ENCODE measurements at places on chromosomes 5 and 9.

GRCh38 chr9:92504881-92505280 lies 22.6 kb upstream of the ASPN start:
- no peak for DNase-seq

DNA sequence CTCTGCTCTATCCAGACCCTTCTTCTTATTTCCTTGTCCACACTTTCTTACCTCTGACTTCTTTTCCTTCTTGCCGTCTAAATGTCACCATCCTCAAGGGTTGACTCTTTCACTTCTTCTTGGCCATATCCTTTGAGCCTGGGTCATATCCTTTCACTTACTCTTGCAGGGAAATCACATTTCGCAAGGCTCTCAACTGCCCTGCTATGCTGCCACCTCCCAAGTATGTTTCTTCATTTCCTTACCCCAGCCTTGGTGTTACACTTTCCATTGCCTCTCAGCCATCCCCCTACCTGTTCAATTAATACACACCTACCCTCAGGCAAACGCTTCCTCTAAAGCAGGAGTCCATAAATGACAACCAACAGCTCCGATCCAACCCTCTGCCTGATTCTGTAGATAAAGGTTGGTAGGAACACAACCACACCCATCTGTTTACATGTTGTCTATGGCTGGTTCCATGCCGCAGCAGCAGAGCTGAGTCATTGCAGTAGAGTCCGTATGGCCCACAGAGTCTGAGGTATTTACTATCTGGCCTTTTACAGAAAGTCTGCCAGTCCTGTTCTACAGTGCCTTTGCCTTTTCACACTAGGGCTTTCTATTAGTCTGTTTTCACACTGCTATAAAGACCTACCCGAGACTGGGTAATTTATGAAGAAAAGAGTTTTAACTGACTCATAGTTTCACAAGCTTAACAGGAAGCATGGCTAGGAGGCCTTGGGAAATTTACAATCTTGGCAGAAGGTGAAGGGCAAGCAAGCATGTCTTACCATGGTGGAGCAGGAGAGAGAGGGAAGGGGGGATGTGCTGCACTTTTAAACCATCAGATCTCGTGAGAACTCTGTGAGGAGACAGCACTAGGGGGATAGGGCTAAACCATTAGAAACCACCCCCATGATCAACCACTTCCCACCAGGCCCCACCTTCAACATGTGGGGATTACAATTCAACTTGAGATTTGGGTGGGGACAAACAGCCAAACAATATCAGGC lies 97.9 kb downstream of the SV2C start:
- DNase-seq, result no peak

GRCh38 chr9:137160716-137161557 lies 8.9 kb downstream of the LRRC26 start:
- DNase-seq, result no peak

DNA sequence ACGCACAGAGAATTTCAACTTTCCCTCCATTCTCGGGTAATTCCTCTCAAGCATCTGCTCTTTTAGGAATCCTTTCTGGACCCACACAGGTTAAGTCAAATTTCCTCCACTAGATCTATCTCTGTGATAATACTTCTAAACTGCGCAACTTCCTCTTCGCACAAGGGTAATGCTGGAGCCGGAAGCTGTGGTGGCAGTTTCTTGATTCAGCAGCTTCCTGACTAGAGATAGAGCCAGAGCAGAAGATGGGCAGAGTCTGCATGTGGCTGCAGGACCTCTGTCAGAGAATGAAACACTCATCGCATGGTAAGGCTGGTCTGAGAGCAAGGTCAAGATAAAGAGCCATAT lies 11.1 kb upstream of the CDC42SE2 start:
- no peak for DNase-seq

DNA sequence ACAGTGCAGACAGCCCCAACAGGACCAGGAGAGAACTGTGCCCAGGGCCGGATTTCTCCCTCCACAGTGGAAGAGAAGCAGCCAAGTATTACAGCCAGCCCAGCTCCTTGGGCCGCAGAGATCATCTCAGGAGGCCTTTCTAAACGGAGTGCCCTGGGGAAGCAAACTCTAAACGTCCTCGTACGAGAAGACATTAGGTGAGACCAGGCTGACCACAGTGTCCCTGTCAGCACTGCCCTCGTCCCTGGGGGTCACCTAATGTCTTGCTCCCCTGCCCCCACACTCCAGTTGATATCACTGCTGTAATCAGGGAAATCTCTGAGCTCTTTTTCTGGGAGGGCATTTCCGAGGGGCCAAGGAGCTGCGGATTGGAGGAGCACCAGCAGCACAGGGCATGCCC lies 6.5 kb downstream of the QRFP start:
- no peak for DNase-seq

DNA sequence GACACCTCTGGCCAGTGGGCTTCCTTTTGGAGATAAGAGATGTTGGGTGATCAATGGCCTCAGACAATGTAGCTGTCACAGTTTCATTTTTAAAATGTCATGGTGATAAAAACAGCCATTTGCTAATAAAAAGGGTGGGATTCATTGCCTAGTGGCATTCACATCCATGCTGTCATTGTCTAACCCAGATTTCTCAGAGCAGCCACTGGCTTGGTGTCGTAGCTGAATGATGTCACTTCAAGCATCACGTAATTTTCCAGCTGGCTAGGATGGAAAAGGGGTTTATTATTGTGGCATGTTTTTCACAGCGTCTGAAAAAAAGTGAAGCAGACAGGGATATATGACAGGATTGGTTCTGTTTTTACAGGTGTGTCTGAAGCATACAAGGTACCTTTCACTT lies 184.7 kb downstream of the AOPEP start:
- no peak for DNase-seq

- no peak for DNase-seq
Observed at GRCh38 chr9:127572961-127573721, 38.9 kb upstream of the STXBP1 start.

- no peak for DNase-seq
Observed at GRCh38 chr9:124940521-124940893, 376 bp downstream of the GOLGA1 start.

DNA sequence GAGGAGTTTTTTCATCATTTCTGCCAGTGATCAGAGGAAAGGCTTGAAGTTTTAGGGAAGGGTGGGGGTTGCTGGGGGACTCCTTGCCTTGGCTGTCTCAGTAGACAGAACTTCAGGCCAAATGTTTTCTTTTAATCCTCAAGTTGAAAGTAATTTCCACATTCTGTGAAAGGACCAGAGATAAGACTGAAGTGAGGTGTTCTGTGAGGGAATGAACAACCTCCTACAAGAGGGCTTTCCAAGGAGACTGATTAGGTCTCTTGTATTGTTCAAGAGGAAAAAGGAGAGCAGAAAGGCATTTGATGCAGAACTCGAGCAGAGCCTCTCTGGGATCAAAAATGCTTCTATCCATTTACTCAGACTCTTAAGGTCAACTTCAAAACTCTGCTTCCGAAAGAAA lies 282.1 kb upstream of the ATP10B start:
- DNase-seq, result no peak

DNA sequence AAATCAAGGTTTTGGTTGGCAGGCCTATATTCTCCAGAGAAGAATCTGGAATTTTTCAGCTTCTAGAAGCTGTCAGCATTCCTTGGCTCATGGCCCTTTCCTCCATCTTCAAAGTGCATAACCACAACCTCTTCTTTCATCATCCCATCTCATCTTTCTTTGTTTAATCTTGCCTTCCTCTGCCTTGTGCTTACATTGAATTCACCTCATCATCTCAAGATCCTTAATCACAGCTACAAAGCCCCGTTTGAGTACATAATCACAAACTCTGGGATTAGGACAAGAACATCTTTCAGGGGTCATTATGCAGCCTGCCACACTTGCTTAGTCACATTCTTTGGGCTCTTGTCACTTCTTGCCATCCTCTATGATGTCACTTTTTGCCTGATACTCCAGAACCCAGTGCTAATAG lies 130.3 kb downstream of the FOXD1 start:
- no peak for DNase-seq

DNA sequence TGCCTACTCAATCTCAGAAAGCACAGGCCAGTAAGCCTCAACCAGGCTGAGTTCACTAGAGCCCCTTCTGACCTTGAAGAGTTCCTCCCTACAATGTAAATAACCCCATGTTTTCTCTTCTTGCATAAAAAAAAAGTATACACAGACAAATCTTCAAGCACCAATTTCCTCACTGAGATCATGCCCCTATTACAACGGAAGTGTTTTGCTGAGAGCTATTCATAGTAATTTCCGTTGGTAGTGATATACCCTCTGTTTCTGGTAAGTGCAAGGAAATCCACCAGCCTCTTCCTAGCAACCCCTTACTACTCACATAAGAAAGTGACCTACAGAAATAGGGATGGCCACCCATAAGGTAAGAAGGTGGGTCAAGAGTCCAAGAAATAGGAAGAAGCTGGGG lies 76.4 kb upstream of the TARS1 start:
- no peak for DNase-seq

DNA sequence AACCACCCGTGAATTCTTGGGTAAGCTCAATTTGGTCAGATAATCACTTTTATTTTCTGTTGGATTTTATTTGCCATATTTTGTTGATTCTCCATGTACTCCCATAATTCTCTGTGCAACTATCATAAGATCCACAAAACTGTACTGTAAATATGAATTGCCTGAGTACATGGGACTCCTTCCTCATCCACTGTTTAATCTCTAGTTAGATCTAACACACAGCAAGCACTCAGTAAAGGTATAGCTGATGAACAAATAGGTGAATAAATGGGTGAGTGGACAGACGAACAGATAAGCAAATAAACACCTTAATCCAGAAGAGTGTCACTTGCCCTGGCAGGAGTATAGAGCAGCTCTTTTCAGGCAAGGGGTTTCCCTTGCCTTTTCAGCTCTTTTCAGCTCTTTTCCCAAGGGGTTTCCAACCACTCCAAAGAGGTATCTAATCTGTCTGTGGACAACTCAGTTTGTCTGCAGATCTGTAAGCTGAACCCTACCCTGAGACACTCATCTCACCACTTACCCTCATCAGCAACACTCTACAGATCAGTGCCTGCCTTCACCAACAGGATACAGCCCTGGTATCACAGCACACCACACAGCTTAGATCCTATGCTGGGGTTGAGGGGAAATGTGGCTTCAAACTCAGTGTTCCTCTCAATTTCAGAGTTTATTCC lies 51.2 kb downstream of the SIL1 start:
- DNase-seq, result no peak

DNA sequence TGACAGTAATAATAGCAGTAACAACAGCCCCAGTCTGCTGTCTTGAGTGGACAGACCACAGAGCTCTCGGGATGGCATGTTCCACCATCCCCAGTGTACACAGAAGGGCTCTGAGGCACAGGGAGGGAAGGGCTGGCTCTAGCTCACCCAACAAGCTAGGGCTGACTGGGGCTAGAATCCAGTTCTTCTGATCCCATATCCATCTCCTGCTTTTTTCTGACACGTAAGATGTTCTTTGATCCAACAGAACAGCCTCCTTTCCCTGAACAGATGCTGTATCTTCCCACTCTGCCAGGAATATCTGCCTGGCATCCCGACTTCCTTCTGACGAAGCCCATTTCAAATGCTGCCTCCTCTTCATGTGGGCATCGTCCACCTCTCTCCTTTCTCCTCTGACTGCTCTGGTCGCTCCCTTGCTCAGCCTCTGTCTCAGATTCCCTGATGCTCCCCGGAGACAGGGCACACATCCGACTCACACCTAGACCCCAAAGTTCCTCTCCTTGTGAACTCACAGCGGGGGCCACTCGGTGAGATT lies 43.6 kb upstream of the CLK4 start:
- no peak for DNase-seq

DNA sequence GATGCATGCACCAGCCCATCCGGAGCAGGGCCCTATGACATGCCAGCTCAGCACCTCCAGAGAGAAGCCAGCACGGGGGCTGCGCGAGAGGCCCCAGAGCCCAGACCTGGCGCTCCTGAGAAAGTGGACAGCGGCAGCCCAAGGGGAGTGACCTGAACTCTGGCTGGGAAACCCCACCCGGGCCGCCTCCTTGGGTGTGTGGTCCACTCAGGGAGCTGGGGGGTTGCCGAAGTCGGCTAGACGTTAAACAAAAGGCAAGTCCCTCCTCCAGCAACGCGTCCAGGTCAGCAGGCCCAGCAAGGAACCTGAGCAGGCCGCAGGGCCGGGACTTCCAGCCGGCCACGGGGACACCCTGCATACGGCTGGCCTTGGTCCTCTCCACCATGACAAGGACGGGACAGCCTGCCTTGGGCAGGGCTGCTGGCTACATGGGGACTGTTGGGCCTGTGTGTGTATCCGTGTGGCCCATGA lies 35.7 kb downstream of the NACC2 start:
- DNase-seq, result no peak

GRCh38 chr9:98215271-98215670 lies 22.8 kb upstream of the CORO2A start:
- no peak for DNase-seq

DNA sequence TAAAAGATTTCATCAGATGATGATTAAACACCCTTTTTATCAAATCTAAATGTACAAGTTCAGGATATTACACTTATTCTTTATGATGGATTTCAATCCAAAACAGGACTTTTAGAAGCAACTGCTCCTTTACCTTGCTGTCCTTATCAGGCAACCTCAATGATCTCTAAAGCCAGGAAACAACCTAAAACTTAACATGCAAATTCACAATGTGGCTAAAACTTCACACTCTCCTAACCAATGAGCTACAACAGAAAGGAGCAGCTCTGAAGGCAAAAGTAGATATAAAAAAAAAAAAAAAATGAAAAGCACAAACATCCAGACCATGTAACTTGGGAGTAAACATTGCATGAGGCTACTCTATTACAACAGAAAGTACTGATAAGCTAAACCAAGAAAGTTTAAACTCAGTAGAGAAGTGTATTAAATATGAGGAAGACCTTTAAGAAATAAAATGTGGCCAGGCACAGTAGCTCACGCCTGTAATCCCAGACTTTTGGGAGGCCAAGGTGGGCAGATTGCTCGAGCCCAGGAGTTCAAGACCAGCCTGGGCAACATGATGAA lies 22.9 kb downstream of the SLC25A51 start:
- DNase-seq, result no peak

DNA sequence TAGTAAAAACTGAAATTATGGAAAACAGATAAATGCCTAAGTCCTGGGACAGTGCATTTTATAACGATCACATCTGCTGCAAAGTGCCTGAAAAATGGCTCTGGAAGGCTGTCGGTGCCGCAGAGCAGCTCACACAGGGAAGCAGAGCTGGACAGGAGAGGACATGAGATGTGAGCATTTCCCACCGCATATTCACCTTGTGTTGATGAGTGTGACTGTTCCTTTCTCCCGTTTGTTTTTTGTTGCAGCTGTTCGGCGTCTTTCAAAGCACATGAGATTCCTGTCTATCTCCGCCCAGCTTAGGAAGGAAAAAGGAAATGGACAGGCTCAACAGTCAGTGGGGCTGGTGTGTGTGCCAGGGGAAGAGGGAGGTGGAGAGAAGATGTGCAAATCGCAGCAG lies 164.9 kb upstream of the SEMA6A start:
- DNase-seq, result no peak

- DNase-seq, result no peak
Observed at GRCh38 chr9:93659837-93660177, 83.4 kb downstream of the PHF2 start.

GRCh38 chr9:81814794-81815464 lies 113.3 kb upstream of the SPATA31D4 start:
- no peak for DNase-seq

GRCh38 chr9:124749781-124750180 lies 21.3 kb downstream of the NR6A1 start:
- DNase-seq, result no peak

GRCh38 chr9:106862821-106863720 lies at the start of gene ZNF462:
TSS of gene ZNF462 (plus strand) at chr9:106863166. CDS start at chr9:106923384, 60,218 bp downstream.
- peak; percentile 36 for DNase-seq

Data from neural crest cell (in vitro differentiated cells).